Progenitor cell of endocrine pancreas (in vitro differentiated cells): ENCODE measurements at places on chromosomes 2 and 18. TPM values are rescaled to one million over a fixed set of nuclear protein-coding genes. Genes with fewer than 3 reads are reported as not detected.

EGR4 gene
- 0.12 TPM in 1 of 2 replicates, not detected in the other for total RNA-seq

DNA sequence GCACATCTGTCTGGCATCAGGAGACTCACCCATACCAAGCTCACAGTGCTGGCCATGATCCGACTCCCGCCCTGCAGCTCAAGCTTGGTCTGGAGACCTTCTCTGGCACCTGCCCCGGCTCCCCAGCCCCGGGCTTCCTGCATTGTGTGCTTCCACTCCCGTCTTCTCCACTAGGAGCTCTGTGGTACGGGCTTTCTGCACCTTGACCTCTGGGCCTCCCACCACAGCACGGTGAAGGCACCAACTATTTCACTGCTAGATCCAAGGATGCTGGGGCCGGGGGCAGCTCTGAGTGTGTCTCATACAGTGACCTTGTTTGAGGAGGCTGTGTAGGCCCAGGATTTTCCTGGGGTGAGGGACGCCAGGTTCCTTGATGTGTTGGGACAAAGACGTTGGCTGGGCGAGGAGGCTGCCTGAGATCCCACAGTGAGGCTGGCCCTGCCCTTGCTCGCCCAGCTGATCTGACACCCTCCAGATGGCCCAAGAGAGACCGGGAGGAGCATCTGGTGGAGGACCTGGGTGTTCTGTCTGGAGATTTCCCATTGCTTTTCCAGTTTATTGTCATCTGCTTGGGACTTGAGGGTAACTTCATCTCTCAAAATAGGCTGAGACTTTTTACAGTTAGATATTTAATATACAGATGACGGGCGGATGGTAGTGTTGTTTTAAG is 64.0 kb downstream of the HPCAL1 start:
- no peak for DNase-seq
- no peaks in the 10 kb centered on the region for H3K27me3 ChIP-seq
- no peak overlapping the region for H3K27ac ChIP-seq

GRCh38 chr2:14143435-14143834 is 489.1 kb upstream of the LRATD1 start:
- DNase-seq: no peak
- H3K4me1 ChIP-seq: no peaks in the 10 kb centered on the region
- H3K27me3 ChIP-seq: no peaks in the 10 kb centered on the region
- H3K4me3 ChIP-seq: no peak overlapping the region
- H3K36me3 ChIP-seq: no peaks in the 10 kb centered on the region

CETN1 gene
- not detected in 2 replicates for total RNA-seq

- no peak for DNase-seq
- H3K4me3 ChIP-seq: no peak overlapping the region
- no peaks in the 10 kb centered on the region for H3K36me3 ChIP-seq
- no peaks in the 10 kb centered on the region for H3K4me1 ChIP-seq
- peaks cover 10% of the 10 kb centered on the region for H3K27me3 ChIP-seq
These were observed 79.6 kb upstream of the MYCN start for GRCh38 chr2:15860760-15861159.

IL1R2 gene
- total RNA-seq: not detected in 2 replicates

TNP1 gene
- total RNA-seq: 1.1 TPM in 1 of 2 replicates, not detected in the other

IL1F10 gene
- not detected in 2 replicates for total RNA-seq

SERPINB10 gene
- total RNA-seq: not detected in 2 replicates

GRCh38 chr2:54206596-54206995 is 49.4 kb downstream of the TSPYL6 start:
- no peaks in the 10 kb centered on the region for H3K27me3 ChIP-seq
- no peak overlapping the region for H3K27ac ChIP-seq
- no peaks in the 10 kb centered on the region for H3K4me1 ChIP-seq
- no peaks in the 10 kb centered on the region for H3K36me3 ChIP-seq

GRCh38 chr2:174762464-174762863 is 1.8 kb downstream of the CHRNA1 start:
- peaks cover 2% of the 10 kb centered on the region for H3K4me1 ChIP-seq
- H3K4me3 ChIP-seq: no peak overlapping the region
- no peaks in the 10 kb centered on the region for H3K27me3 ChIP-seq

DNA sequence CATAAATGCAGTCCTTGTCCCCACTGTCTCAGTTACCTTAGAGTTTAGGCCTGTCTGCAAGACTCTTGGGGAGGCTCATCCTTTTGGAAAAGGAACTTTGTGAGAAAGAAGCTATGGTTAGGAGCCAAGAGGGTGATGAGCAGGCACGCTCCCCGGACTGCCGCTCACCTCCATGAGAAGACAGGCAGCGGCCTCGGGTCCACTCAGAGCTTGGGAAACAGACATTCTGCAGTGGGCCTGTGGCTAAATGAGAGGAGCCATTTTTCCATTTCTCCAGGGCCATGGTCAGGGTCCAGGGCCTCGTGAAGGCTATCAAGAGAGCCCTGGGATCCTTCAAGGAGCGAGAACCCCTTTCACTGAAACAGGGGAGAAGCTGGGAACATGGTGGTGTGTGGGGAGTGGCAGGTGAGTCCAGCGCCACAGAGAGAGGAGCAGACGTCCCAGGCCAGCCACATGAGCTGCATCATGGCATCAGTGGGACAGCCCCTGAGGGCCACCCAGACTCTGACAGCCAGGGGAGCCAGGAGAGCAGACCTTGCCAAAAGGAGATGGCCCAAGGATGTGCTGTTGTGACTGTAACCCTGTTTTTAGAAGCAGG is 4.0 kb upstream of the TEX51 start:
- H3K27ac ChIP-seq: no peak overlapping the region
- H3K36me3 ChIP-seq: no peaks in the 10 kb centered on the region
- DNase-seq: no peak
- no peaks in the 10 kb centered on the region for H3K4me1 ChIP-seq

MTHFD2 gene
- 64.9 and 71.2 TPM in 2 replicates for total RNA-seq
